Stimulated activated CD8-positive, alpha-beta memory T cell treated with anti-CD3 and anti-CD28 coated beads, Interleukin-4, amount 100 ng/mL, for 1 hour (primary cell): ENCODE measurements at places on chromosomes 1 and 21.

GRCh38 chr1:27727126-27727525, 1.4 kb downstream of the FAM76A start:
- no peak for DNase-seq

GRCh38 chr1:178510155-178510554, 2.8 kb upstream of the TEX35 start:
- no peak for DNase-seq

DNA sequence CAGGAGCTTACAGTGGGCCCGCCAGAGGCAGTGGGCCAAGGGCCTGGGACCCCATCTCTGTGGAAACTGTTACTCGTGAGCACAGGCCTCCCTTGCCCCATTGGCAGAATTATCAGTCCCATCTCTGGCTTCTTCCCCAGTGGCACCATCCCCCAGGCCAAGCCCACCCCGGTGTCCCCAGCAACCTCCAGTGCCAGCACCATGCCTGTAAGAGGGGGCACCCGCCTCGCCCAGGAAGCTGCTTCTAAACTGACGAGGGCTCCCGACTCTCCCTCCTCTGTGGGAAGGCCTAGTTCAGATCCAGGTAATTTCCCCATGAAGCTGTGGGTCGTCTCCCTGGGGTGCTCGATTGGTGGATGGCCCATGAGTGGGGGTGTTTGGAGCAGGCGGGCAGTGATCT, 46.8 kb downstream of the TNFRSF8 start:
- no peak for DNase-seq

GRCh38 chr1:218219460-218219859, 65.6 kb upstream of the RRP15 start:
- DNase-seq: no peak

DNA sequence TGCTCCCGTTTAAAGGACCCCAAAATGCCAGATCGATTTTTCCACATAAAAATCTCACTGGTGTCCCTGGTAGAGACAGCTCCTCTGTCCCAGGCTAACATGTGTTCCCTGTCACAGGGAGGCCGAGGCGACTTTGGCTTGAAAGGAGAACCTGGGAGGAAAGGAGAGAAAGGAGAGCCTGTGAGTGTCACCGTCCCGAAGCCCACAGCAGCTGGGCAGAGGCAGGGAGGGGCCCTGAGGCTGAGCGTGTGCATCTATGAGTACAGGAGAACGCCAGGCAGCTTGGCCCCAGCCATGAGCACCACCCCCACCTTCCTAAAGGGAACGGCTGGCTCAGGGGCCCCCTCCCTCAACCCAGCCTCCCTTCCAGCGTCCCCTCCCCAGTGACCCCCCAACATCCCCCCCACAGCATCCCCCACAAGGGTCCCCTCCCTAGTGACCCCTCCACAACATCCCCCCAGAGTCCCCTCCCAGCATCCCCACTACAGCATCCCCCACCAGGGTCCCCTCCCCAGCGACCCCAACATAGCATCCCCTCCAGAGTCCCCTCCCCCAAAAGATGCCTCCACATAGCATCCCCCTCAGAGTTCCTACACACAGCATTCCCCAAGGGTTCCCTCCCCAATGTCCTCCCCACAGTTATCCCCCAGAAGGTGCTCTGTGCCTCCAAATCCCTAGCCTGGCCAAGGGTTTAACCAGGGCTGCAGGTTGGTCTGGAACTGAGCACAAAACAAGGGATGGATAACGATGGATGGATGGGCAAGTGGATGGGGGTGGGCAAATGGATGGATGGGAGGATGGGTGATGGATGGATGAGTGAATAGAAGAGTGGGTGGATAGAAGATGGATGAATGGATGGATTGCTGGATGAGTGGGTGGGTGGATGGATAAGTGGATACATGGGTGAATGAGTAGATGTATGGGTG, 25.1 kb downstream of the COL6A2 start:
- DNase-seq: no peak
